RWPE2 (cell line): ENCODE measurements at places on chromosomes 5 and 9.

GRCh38 chr9:109256336-109256735, 64.5 kb downstream of the EPB41L4B start:
- no peaks in the 10 kb centered on the region for H3K27me3 ChIP-seq
- H3K27ac ChIP-seq, result no peak overlapping the region
- H3K36me3 ChIP-seq, result peaks cover 12% of the 10 kb centered on the region; the same call in 1 of the 2 replicates
- no peak for DNase-seq
- no peak overlapping the region for H3K4me3 ChIP-seq
- peaks cover 40% of the 10 kb centered on the region for H3K4me1 ChIP-seq

GRCh38 chr9:14428781-14429230, 114.9 kb upstream of the NFIB start:
- H3K27me3 ChIP-seq, result no peaks in the 10 kb centered on the region
- H3K4me1 ChIP-seq, result peaks cover 14% of the 10 kb centered on the region
- no peak overlapping the region for H3K4me3 ChIP-seq
- DNase-seq, result no peak
- no peaks in the 10 kb centered on the region for H3K36me3 ChIP-seq

DNA sequence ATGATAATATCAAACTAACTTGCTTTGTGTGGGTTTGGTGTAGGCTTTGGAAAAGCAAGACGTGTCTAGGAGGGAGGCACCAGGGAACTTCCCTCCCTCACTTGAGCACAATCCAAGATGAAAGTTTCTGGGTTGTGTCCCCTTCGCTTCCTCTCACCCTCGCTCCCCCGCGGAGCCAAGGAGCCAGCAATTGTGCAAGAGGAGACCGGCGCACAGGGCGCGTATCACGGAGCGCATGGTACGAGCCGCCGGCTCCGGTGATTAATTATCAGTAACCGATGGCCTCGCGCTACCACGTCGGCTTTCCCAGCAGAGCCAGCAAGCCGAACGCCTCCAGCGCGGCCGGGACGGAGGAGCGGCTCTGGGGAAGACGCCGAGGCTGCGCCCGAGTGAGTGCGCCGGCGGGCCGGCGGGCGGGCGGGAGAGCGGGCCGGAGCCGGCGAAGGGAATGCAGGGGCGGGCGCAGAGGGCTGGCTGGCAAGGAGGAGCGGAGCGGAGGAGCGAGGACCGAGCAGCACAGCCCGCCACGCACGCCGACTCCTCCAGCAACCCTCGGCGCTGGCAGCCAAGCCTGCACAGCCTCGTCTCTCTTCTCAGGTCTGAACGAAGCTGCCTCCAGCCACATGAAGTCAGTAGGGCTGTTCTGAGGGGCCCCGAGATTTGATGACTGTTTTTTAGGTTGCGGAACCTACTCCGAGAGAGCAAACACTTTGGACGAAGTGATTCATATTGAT, 143.6 kb downstream of the BNC2 start:
- no peaks in the 10 kb centered on the region for H3K36me3 ChIP-seq
- H3K4me3 ChIP-seq, result peak overlapping the region; percentile 35
- H3K4me1 ChIP-seq, result peaks cover 4% of the 10 kb centered on the region
- H3K27ac ChIP-seq, result no peak overlapping the region
- peaks cover 9% of the 10 kb centered on the region for H3K27me3 ChIP-seq

- H3K27ac ChIP-seq, result no peak overlapping the region
- H3K27me3 ChIP-seq, result no peaks in the 10 kb centered on the region
- H3K4me1 ChIP-seq, result no peaks in the 10 kb centered on the region
- no peaks in the 10 kb centered on the region for H3K36me3 ChIP-seq
- no peak overlapping the region for H3K4me3 ChIP-seq
Observed at GRCh38 chr5:135429301-135430134, 17.6 kb downstream of the DCANP1 start.

GRCh38 chr5:136337788-136338187, 27.6 kb downstream of the TRPC7 start:
- H3K4me3 ChIP-seq, result no peak overlapping the region
- H3K4me1 ChIP-seq, result no peaks in the 10 kb centered on the region
- H3K27ac ChIP-seq, result no peak overlapping the region

DNA sequence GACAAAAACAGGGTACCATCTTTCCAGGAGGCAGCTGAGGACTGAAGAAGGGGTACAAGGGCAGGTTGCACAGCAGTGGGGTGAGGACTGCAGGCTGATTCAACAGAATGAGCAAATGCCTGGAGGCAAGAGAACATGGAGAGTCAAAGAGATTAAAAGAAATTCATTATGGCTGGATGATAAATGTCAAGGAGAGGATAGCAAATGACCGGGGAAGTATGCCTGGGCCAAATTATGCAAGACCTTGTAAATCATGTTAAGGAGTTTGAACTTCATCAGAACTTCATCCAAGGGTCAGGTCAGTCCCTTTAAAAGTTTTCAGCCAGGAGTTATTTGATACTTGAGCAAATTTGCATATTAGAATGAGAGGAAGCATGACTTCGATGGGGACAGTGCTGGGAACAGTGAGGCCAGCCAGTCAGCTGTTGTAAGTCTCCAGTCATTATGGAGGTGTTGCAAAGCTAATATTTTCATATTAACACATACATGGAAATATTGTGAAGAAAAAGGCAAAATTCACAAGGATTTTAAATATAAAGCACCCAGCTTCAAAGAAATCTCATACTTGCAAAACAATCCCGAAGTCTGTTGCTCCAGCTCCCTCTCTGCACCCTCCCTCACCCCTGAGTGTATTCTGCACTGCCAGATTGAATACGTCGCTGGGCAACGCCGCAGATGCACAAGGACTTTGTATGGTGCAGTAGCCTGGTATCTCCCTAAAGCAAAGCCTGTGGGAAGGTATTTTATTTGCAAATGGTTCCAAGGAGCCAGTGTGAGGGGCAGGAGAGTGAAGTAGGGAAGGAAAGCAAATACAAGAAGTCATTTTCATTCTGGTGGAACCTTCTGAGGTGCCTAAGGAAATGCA, 509.8 kb upstream of the TLE4 start:
- no peak overlapping the region for H3K4me3 ChIP-seq
- DNase-seq, result no peak
- no peaks in the 10 kb centered on the region for H3K36me3 ChIP-seq

GRCh38 chr9:107896544-107896943, 407.0 kb upstream of the KLF4 start:
- H3K4me1 ChIP-seq, result no peaks in the 10 kb centered on the region
- H3K27me3 ChIP-seq, result no peaks in the 10 kb centered on the region
- H3K4me3 ChIP-seq, result no peak overlapping the region
- H3K27ac ChIP-seq, result no peak overlapping the region

GRCh38 chr5:141783005-141783946, 94.9 kb downstream of the PCDH1 start:
- H3K36me3 ChIP-seq, result no peaks in the 10 kb centered on the region
- no peaks in the 10 kb centered on the region for H3K27me3 ChIP-seq
- peaks cover 3% of the 10 kb centered on the region for H3K4me1 ChIP-seq
- no peak overlapping the region for H3K4me3 ChIP-seq

DNA sequence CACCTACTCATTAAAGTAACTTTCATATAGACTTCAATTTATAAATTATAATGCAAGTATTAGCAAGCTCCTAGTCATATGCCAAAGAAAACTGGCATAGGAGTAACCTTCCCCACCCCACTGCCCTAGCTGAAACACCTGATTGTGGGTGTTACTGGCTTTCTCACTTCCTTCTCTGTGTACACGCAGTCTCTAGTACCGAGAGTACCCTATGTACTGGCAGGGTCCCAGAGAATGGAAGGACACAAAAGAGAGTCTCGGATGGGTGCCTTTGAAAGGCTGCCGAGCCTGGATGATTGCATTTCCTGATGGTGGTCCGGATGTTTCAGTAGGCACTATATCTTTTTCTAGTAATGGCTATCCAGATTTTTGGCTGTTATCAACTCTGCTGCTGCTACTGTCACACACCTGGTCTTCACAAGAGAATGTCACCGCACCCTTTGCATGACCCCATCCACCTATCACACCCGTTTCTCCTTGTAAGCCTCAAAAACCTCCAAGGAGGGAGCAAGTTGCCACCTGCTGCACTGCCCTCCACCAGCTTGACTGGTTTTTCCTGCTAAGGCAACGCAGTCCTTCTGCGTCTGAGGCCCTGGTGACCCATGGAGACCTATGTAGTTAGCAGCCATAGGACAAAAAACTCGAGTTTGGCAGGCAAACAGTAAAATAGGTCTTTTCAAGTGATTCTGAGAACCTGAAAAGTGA, 53.8 kb upstream of the CLINT1 start:
- H3K4me1 ChIP-seq, result peaks cover 10% of the 10 kb centered on the region
- H3K4me3 ChIP-seq, result no peak overlapping the region
- no peak for DNase-seq
- H3K27me3 ChIP-seq, result no peaks in the 10 kb centered on the region
- no peaks in the 10 kb centered on the region for H3K36me3 ChIP-seq

GRCh38 chr9:70902692-70903131, 218.7 kb downstream of the TRPM3 start:
- peaks cover 16% of the 10 kb centered on the region for H3K4me1 ChIP-seq
- H3K27ac ChIP-seq, result peak overlapping the region; percentile 78
- no peaks in the 10 kb centered on the region for H3K36me3 ChIP-seq
- DNase-seq, result no peak
- H3K4me3 ChIP-seq, result no peak overlapping the region

- no peak overlapping the region for H3K4me3 ChIP-seq
- DNase-seq, result no peak
- peaks cover 38% of the 10 kb centered on the region for H3K36me3 ChIP-seq
- no peaks in the 10 kb centered on the region for H3K4me1 ChIP-seq
Observed at GRCh38 chr9:99954819-99955218, 48.4 kb downstream of the STX17 start.

- H3K4me1 ChIP-seq, result no peaks in the 10 kb centered on the region
- H3K36me3 ChIP-seq, result no peaks in the 10 kb centered on the region
- no peaks in the 10 kb centered on the region for H3K27me3 ChIP-seq
- no peak for DNase-seq
- H3K27ac ChIP-seq, result peak overlapping the region; percentile 45
Observed at GRCh38 chr9:29750062-29750461, 2176.8 kb upstream of the C9orf72 start.

GRCh38 chr9:97768746-97769145, 71.6 kb upstream of the XPA start:
- H3K36me3 ChIP-seq, result no peaks in the 10 kb centered on the region
- no peak overlapping the region for H3K27ac ChIP-seq
- peaks cover 14% of the 10 kb centered on the region for H3K4me1 ChIP-seq
- H3K4me3 ChIP-seq, result no peak overlapping the region
- H3K27me3 ChIP-seq, result no peaks in the 10 kb centered on the region
- DNase-seq, result no peak

DNA sequence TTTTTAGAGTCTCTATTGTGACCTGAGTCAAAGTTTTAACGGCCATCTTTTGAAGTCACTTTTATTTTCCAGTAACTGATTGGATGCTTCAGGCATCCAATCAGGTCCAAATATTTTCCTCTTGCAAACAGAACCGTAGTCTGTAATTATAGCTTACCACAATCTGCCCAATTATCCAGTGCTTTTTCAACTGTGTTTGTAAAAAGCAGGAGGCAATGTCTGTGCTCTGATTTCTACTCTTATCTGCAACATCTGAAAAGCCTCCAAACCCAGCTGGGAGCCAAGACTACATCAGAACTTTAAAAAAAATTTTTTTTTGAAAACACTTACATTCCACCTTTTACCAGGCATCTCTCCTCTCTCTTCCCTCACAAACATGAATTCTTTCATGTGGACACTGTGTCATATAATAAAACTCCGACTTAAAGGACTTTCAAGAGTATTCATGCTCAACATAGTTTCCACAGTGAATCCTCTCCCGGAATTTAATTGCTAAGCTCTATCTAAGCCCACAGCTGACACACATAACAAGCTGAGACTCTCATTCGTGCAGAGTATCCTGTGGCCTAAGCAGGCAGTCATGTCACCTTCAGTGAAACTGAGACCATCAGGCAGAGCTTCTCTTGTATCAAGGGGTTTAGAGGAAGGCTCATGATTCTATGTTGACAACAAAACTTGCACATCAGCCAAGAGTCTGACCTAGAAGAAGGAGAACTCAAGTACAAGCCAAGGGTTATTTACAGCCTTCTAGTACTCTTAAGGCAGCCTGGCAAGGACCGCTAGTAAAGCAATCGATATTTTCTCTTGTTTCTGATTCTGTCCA, 272.7 kb downstream of the TLE1 start:
- DNase-seq, result no peak
- no peak overlapping the region for H3K27ac ChIP-seq
- H3K4me3 ChIP-seq, result no peak overlapping the region

DNA sequence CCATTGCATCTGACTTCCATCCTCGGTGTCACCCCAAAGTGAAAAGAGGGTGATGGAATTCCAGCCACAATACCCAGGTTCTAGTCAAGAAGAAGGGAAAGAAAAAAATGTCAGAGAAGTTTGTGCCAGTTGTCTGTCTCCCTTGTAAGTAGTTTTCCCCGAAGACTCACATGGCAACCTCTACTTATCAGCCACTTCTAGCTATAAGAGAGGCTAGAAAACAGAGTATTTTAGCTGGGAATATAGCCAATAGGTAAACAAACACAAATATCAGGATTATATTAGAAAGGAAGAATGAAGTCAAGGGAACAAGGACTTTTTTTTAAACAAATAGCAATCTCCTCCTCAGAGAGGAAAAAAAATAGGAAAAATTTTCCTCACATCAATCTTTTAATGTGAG, 12.2 kb upstream of the ISL1 start:
- H3K4me1 ChIP-seq, result no peaks in the 10 kb centered on the region
- no peaks in the 10 kb centered on the region for H3K27me3 ChIP-seq
- no peak for DNase-seq
- H3K27ac ChIP-seq, result no peak overlapping the region
- H3K4me3 ChIP-seq, result no peak overlapping the region

- DNase-seq, result no peak
- peaks cover 99% of the 10 kb centered on the region for H3K36me3 ChIP-seq
- no peak overlapping the region for H3K27ac ChIP-seq
- H3K27me3 ChIP-seq, result no peaks in the 10 kb centered on the region
Observed at GRCh38 chr5:135344349-135344748, 54.7 kb downstream of the MACROH2A1 start.

DNA sequence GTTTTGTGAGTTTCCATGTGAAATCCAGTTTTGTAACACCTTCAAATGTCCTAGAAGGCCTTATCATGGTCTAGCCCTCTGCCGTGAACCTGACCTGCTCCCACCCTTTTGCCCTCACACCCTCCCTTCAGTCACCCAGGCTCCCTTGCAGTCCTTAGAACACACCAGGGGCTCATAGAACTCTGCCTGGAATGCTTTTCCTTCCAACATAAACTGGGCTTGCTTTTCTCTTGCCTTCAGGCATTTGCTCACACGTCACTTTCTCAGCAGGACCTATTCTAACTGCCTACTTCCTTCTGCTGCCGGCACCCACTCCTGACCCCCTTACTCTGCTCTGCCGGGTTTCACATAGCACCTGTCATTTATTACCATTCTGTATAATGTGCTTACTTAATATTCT, 111.9 kb downstream of the PDE8B start:
- H3K4me3 ChIP-seq, result no peak overlapping the region
- H3K27ac ChIP-seq, result no peak overlapping the region
- no peaks in the 10 kb centered on the region for H3K4me1 ChIP-seq
- peaks cover 11% of the 10 kb centered on the region for H3K27me3 ChIP-seq
- no peak for DNase-seq

DNA sequence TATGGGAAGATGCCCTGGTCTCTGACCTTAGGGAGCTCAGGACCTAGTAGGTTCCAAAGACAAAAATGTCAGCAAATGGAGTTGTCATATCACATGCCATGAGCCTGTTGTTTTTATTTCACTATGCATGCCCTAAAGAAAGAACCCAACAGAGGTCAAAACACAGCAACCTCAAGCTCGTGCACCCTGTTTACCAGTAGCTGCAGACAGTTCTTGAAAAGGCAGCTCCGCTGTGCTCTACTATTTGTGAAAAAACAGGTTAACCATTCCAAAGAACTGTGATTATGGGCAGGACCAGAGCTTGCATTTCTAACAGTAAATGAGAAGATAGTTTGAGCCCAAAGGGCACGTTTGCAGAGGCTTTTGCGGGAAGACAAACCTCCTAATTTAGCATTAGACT, 22.8 kb downstream of the ITK start:
- DNase-seq, result no peak
- no peaks in the 10 kb centered on the region for H3K36me3 ChIP-seq
- H3K4me1 ChIP-seq, result no peaks in the 10 kb centered on the region
- H3K4me3 ChIP-seq, result no peak overlapping the region
- H3K27me3 ChIP-seq, result no peaks in the 10 kb centered on the region
- no peak overlapping the region for H3K27ac ChIP-seq
